C1 segment of cervical spinal cord (tissue), 14 donors: ENCODE measurements at places on chromosomes 2 and 18.

DNA sequence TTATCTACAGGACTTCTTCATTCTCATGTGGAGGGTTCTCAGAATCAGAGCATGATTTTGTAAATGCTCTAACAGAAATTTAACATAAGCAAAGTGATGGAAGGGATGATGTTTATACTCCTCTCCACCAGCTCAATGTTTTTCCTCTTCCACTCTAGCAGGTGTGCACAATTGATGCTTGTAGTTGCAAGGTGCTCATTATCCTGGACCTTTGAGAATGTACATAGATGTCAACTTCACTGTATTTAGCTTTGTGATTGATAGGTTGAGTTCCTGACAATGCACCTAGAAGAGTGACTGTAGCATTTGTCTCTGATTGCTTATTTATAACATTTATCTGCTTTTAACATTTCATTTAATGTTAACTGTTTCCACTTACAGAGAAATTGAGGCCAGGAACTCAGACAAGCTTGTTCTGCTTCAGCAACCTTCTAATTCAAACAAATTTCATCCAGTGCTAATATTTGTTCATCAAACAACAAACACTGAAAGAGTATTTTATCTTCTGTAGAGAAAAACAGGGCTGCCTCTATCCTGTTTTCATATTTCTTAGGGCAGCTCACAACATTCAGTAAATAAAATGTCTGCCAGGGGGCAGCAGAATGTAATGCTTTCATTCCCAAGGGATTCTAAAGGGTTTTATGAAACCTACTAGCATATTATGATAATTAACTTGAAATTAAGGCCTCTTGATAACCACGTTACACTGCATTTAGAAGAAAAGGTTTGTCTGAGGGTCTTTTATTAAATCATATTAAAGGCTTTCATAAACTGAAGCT, 127.9 kb upstream of the NOL4 start:
- DNase-seq = no peak

- DNase-seq = no peak
Measured at GRCh38 chr2:33266467-33266866, 210.0 kb upstream of the RASGRP3 start.

GRCh38 chr2:127400897-127401756, 13.4 kb upstream of the MAP3K2 start:
- no peak for DNase-seq

- DNase-seq = no peak
Measured at GRCh38 chr2:159030674-159031380, 62.4 kb downstream of the TANC1 start.

DNA sequence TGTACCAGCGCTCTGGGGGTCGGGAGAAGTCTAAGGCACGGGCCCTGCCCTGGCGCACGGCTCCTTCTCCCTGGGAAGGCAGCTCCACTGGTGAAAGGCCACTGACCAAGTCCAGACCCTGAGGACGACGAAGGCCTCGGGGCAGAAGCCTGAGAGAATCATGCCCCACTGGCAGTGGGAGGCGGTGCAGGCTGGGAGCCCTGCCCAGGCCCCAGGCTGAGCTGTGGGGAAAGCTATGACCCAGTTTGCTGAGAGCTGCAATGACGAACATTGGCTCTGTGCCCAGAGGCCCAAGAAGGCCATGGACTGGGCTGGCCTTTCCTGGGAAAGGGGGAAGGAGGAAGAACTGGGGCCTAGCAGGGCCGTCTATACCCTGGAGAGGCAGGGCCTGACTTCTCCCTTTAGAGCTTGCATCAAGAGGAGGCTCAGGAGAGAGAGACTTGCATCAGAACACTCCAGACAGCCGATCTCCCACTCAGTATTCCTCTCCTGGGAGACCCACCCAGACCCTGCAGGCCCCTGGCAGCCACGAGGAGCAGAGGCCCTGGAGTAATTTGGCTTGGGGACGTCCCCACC, 32.9 kb downstream of the HS1BP3 start:
- peak; percentile 86 for DNase-seq

GRCh38 chr2:158809816-158810215, 14.7 kb downstream of the DAPL1 start:
- DNase-seq = no peak

DNA sequence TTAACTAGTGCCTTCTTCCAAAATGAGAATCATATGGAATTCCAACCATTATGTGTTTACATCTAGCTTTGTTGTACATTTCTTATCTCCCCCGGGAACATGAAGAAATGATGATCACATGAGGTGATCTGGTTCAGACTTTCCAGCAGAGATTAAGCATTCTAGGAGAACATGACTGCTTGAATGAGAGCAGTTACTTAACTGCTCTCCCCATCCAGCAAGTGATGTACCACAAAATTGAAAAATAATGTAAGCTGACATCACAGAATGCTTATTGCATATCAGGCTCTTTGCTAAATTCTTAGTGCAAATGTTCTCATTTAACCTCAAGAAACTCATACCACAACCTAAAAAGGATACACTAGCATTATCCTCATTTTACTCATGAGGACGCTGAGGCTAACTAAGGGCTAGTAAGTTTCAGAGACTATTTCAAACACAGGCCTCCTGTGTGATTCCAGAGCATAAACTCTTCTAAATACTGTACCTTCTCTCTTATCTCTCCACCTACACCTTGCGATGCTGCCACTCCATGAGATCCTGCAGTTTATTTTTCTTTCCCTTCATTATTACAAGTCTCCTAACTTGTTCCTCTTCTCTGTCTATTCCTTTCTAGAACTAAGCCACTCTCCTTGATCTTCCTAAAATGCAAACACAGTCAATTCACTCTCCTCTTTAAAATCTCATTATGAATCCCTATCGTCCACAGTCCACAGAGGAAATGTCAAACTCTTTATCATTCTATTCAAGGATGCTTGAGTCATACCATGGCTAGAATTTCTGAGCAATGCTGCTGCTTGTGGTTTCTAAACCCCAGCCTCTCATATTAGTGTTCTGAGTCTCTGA, 1224.8 kb upstream of the ZEB2 start:
- no peak for DNase-seq

- DNase-seq = peak; percentile 41
Measured at GRCh38 chr18:57561728-57562423, 24.6 kb downstream of the FECH start.

GRCh38 chr2:29691391-29691950, 229.9 kb downstream of the ALK start:
- DNase-seq = no peak
